CD4-positive, alpha-beta memory T cell (primary cell): ENCODE measurements at places on chromosomes 1 and 21. TPM values are rescaled to one million over a fixed set of nuclear protein-coding genes. Genes with fewer than 3 reads are reported as not detected.

DNA sequence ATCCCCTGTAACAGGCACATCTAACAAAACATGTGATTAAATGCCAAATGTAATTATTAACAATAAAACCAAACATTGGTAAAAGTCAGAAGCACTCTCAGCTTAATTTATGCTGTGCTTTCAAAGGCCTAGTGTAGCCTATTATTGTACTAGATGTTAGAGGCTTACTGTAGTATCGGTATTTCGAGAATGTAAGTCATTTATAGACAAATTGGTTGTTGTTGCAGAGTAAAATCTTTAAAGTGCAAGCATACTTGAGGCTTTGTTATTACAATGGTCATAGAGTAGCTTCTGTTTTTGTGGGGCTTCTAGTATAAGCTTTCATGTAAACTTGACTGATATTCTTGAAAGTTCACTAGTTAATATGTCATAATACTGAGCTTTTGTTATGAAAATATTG is 965.8 kb downstream of the PLA2G4A start:
- DNase-seq: no peak

DNA sequence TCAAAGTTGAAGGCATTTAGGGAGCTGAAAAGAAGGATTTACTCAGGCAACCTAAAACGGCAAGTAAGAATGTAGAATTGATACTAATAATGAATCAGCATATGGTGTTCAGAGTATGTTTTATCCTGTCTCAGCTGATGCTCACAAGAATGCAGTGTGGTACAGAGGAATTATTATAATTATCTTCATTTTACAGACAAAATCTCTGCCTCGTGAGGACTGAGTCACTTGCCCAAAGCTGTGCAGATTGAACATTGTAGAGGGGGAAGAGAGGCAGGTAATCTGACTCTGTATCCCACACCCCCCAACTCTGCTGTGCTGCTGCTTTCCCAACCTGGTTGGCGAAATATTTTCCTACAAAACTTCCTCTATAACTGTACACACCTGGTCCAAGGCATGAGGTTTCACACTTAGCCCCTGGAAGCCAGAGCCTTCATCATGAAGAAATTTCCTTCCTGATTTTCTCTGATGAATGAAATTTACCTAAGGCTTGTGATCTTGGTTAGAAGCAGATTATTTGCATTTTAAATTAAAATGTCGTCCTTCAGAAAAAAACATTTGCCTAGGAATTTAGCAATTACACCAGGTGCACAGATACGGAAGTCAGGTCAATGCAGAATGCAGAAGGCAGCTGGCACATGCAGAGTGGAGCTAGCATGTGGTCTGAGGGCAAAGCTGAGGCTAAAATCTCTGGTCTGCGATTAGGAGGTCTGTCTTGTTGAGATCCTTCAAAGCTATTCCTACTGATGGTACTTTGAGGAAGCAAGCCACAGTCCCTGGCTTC is 52.8 kb downstream of the DPT start:
- no peak for DNase-seq

GRCh38 chr1:87805666-87806378 is 477.1 kb downstream of the LMO4 start:
- DNase-seq: no peak

GRCh38 chr1:53705446-53706096 is 33.4 kb downstream of the GLIS1 start:
- no peak for DNase-seq

DNA sequence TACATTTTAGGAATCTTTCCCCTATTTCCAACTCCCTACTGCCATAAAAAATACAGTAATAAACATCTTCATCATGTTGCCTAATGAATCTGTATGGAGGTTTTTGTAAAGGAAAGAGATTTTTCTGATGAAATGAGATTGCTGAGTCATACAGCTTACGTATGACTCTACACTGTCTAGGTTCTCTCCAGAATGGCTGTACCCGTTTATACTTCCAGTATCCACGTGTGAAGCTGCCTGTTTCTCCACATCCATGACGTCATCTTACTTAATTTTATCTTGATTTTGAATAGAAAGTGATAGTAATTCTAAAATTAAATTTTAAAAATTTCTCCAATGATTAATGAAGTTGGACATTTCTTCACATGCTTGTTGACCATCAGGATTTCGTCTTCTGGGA is 103.7 kb downstream of the COQ8A start:
- no peak for DNase-seq

DNA sequence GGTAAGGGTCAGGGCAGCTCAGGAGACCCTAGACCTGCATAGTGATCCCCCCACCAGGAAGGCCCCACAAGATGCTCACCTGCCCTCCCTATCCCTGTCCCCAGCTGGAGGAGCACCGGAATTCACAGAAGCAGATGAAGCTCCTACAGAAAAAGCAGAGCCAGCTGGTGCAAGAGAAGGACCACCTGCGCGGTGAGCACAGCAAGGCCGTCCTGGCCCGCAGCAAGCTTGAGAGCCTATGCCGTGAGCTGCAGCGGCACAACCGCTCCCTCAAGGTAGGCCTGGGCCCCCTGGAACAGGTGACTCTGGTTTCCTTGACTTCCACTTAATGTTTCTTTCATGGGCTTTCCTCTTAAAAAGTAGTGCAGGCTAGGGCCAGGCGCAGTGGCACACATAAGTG is 8.4 kb downstream of the TXLNA start:
- no peak for DNase-seq

GRCh38 chr1:163785868-163786405 is 464.2 kb downstream of the NUF2 start:
- no peak for DNase-seq

DNA sequence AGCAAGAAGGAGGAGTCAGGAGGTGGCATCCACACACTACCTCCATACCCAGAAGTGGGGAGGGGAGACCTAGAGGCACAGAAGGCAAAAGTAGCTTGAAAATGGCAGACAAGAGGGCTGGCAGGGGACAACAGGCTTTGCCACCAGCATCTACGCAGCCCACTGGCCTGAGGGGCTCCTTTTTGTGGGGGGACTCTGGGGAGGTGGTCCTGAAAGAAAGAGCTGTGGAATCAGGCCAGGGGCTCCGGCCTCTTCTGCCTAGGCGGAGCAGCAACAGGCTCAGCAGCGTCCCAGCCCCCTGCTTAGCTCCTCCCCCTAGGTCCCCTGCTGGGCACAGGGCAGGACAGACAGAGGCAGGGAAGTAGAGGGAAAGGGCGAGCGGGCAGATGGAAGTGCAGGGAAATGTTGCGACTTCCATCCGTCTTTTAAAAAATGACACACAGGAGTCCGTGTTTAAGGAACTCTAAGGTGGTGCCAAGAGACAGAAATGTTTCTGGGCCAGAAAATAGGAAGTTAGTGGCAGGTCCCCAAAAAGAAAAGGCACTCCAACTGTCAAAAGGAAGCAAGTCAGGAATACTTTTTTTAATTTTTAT is 10.0 kb upstream of the LEFTY2 start:
- no peak for DNase-seq

GRCh38 chr1:42221952-42222606 is 57.5 kb upstream of the GUCA2A start:
- DNase-seq: no peak

The FMO4 gene
- total RNA-seq: 2.7 TPM

The IVL gene
- not detected for total RNA-seq

The CHD5 gene
- 0.06 TPM for total RNA-seq

The CD101 gene
- 2.6 TPM for total RNA-seq
